Effector CD4-positive, alpha-beta T cell (primary cell): ENCODE measurements at places on chromosomes 12 and 14.

- no peak for DNase-seq
These were observed 825.7 kb downstream of the AACS start for GRCh38 chr12:125890971-125891370.

DNA sequence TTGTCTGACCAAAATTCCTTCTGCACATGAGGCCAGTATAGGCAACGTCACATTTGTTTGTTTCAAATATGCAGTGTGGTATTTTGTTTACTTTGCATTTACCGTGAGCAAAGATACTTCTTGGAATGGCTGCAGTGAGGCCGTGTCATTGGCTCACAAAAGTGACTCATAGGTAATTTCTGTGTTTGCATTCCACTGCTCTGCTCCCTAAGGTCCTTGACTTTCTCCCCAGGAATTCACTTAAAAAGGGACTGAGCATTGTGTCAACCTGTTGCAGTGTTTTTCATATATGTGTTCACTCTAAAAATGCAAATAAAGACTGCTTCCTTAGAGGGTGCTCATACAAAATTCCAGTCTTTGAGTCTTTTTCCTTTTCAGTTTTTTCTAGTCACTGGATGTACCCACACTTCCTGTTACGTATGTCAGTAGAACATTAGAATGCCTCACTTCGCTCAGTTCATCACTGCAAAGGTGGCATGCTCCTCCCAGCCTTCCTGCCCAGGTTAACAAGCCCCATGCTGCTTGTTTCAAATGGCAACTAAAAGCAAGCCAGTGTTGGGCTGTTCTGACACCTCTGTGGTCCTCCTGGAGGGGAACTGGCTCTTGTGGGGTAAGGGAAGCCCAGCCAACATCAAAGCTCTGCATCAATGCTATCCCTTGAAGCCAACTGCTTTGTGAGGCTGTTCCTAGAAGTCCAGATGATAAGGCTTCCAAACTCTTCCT is 9.1 kb downstream of the C12orf76 start:
- DNase-seq: peak; percentile 11

DNA sequence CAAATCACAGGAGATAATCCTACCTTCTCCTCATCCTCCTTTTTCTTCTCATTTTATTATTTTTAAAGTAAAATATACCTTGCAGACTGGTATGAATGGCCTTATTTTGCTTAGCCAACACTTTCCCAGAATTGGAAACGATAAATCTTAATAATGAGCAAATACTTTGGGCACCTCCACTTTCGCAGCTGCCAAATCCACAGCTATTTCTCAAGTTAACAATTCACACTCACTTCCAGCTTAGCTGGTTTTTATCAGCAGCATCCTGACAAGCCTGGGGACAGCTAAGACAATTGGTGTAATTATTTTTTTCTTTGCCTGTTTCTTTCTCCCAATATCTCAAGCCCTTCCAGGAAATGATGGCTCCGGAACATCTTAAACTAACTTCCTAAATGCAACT is 867.5 kb upstream of the TMEM132C start:
- DNase-seq: no peak

- DNase-seq: no peak
These were observed 26.3 kb downstream of the BATF start for GRCh38 chr14:75548544-75548943.

DNA sequence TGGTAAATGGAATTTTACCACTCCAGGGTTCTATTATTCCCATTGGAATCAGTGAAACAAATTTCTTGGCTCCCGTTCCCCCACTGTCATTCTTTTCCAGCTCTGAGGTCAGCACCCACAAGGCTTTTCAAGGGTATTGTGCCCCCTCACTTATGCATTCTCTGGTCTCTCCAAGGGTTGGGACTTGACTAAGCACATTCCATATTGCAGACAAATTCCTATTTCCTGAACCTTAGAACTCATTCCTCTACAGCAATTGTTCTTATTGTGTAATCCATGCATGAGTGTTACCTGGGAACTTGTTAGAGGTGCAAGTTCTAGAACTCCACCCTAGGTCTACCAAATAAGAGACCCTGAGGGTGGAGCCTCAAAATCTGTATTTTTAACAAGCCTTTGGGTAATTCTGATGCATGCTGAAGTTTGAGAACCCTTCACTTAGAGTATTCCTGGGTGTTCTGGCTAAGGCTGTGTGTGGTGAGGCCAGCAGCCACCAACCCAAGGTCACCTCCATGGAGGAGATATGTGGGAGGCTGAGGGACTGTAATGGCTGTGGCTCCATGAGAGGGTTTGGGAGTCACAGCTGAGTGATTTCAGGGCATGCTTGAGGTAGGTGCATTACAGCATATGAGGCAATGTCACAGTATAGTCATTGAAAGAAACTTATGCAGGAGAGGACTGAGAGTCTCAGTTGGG is 150.9 kb downstream of the TTC6 start:
- no peak for DNase-seq

GRCh38 chr12:572532-572899 is 90.7 kb downstream of the NINJ2 start:
- no peak for DNase-seq

DNA sequence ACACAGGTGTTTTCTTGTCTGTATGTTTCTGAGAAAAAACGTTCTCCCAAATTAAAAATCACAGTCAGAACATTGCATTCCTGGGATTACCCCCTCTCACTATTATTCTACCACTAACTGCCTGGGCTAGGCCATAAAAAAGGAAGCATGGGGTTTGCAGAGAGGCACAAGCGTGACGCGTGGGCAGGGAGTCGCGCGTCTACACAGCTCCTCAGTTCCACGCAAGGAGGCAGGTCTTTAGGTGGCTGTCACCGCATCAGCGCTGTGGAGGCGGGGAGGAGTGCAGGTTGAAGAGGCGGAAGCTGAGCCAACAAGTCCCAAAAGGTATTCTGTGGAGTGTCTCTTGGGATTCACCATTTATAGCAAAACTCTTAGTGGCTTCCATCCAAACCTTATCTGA is 109.9 kb downstream of the RIMBP2 start:
- DNase-seq: no peak

- no peak for DNase-seq
These were observed 21.2 kb downstream of the MAX start for GRCh38 chr14:65080960-65081747.

DNA sequence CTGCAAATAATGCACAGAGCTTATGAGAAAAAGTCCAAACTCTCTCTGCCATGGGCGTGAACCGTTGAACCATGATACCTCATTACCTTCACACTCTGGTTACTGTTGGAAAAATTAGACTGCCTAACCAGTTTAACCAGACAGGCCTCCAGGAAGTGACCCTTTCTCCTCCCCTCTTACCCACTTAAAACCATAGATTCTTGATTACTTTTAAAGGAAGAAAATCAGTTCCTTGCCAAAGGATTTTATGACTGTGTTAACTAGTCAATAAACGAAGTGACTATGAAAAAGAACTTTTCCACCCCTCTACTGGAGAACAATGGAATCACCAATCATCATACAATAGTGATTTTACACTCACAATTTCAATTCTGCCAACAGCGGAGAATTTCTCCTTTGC is 254.0 kb upstream of the ATP2B1 start:
- DNase-seq: no peak

DNA sequence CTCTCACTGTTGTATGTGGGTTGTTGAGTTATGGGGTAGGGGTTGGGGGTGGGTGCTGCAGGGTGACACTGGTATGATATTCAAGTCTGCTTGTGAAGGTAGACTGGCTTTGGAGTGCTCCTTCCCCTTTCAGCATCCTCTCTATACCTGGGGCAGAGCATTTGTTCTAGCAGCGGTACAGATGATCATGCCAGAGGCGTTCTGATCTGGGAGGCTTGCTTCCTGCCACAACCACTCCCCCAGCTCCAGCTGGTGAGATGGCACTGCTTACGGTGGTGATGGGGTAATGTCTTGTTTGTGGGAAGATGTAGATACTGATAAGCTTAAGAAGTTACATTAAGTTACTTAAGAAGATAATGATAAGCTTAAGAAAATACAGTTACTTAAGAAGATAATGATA is 131.8 kb downstream of the ERC1 start:
- peak; percentile 38 for DNase-seq

DNA sequence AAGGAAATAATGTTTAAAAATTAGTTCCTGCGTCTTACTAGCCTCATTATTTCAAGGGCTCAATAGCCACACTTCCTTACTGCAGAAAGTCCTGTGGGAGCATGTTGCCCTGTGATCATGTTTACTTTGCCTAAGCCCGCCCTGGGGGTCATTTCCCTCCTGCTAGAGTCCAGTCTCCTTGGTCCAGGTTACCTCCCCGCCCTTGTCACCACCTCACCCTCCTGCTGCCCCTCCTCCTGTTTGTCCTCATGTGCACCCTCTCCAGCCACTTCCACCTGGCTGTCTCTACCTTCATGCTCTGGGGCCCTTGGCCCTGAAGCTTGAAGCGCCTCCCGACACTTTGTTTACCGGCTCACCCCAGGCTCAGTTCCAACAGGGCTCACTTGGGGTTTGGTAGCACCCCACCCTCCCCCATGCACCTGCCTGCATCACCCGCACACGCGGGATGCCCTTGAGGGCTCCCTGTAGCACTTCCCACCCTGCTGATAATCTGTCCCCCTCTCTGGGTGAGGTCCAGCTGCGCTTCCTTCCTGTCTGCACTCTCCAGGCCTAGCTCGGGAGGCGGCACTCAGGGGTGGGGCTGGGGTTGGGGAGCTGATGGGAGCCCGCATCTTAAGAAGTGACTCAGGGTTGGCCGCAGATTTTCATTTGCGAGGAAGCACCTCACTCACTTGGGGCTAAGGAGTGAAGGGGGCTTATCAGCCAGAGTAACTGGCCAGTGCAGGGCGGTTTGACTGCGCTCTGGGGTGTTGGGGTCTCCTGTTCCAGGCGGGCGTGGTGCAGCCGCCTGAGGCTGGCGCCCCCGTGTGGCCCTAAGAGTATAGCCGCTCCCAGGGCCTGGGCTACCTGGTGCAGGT is 40.1 kb downstream of the SMIM41 start:
- no peak for DNase-seq

- DNase-seq: no peak
These were observed 11.1 kb upstream of the MARK3 start for GRCh38 chr14:103374121-103374520.

DNA sequence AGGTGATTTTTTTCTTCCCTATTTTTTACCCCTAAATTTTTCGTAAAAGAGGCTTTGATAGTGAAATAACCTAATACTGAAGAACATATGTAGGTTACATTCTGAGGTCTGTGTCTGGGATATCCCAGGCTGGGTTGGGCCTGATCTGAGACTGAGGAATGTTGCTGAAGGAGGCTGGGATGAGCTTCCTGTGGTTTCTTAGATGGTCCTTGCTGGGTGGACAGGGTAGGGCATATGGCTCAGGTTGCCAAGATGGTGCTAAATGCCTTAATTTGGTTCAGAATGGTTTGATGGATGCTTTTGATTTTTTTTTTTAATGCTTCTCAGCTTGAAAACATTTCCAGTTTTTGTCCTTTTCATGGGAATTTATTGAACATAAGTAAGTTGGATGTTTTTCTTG is 124.6 kb upstream of the PMCH start:
- no peak for DNase-seq

GRCh38 chr12:4956968-4957367 is 47.3 kb downstream of the KCNA1 start:
- no peak for DNase-seq

- DNase-seq: no peak
These were observed 531.6 kb downstream of the VRK1 start for GRCh38 chr14:97328743-97329142.

DNA sequence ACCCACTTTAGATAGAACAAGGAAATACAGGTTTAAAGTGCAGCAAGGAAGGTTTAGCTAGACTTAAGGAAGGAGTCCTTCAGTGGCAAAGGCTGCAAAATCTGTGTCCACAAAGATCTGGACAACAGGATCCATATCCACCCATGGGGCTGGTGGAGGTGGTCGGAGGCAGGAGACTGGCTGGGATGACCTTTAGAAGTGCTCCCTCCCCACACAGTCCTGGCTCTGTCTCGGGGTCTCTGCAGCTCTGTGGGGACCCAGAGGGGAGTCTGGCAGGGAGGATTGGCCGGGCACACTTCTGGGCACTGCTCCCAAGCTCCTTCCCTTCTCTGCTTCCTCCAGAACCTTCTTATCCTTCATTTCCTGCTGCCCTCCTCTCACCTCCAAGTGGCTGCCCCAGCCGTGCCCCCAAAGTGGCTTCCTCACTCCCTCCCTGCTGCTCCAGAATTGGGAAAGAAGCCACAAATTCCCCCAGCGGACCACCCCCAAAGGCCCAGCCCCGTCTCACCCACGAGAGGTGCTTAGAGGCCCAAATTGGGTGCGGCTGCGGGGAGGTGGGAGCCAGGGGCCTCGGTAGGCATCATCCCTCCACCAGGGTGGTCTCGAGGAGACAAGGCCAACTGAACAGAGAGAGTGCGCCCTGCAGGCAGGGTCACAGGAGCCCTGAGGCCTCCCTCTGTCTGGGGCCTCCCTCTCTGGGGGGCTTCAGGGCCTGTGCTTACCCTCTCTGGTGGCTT is 21.9 kb upstream of the PGF start:
- no peak for DNase-seq

DNA sequence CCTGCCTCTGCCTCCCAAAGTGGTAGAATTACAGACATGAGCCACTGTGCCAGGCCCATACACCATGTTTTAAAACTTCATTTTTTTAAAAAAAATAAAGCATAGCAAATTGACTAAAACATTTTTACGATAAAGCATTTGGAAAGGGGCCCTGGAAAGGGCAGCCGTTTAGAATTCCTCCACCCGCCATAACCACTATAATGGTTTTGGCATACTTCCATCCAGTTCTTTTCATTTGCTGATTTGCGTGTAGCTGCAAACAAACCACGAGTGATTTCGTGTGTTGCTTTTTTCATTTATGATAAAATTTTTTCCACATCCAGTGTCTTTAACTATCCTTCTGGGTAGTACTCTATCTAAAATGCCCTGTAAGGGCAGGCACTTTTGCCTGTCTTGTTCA is 91.8 kb upstream of the RIN3 start:
- no peak for DNase-seq
